ENCODE measurements at places on chromosomes 6 and 20.

GRCh38 chr20:57309544-57310115 lies 20.0 kb upstream of the SPO11 start:
- H3K27me3 ChIP-seq = peaks cover 51% of the 10 kb centered on the region
- H3K4me1 ChIP-seq = no peaks in the 10 kb centered on the region
- no peaks in the 10 kb centered on the region for H3K36me3 ChIP-seq
- no peak for DNase-seq
- no peak overlapping the region for H3K27ac ChIP-seq

DNA sequence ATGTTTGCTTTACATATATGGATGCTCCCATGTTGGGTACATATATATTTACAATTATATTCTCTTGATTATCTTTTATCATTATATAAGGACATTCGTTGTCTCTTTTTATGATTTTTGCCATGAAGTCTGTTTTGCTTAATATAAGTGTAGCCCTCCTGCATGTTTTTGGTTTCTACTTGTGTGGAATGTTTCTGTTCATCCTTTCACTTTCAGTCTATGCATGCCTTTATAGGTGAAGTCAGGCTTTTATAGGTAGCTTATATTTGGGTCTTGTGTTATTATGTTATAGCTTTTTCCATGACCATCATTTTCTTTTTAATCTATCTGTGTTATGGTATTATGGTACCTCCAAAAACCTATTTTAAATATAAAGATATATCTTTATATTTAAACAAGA lies 612.5 kb upstream of the HS3ST5 start:
- no peak overlapping the region for H3K27ac ChIP-seq
- no peaks in the 10 kb centered on the region for H3K27me3 ChIP-seq
- no peaks in the 10 kb centered on the region for H3K4me1 ChIP-seq
- no peak for DNase-seq

GRCh38 chr20:21874127-21874526 lies 168.7 kb downstream of the PAX1 start:
- H3K27me3 ChIP-seq = no peaks in the 10 kb centered on the region
- no peaks in the 10 kb centered on the region for H3K36me3 ChIP-seq
- no peaks in the 10 kb centered on the region for H3K4me1 ChIP-seq
- no peak for DNase-seq
- H3K4me3 ChIP-seq = no peak overlapping the region

GRCh38 chr20:43925215-43925614 lies 10.6 kb downstream of the TOX2 start:
- H3K27ac ChIP-seq = no peak overlapping the region
- peaks cover 30% of the 10 kb centered on the region for H3K27me3 ChIP-seq

GRCh38 chr20:59785986-59786795 lies 147.2 kb downstream of the SYCP2 start:
- DNase-seq = no peak
- no peak overlapping the region for H3K4me3 ChIP-seq
- peaks cover 1% of the 10 kb centered on the region for H3K27me3 ChIP-seq
- no peaks in the 10 kb centered on the region for H3K4me1 ChIP-seq
- no peaks in the 10 kb centered on the region for H3K36me3 ChIP-seq

- peaks cover 41% of the 10 kb centered on the region for H3K4me1 ChIP-seq
- H3K27me3 ChIP-seq = no peaks in the 10 kb centered on the region
- H3K4me3 ChIP-seq = peak overlapping the region; percentile 87
- peaks cover 26% of the 10 kb centered on the region for H3K36me3 ChIP-seq
- peak overlapping the region; percentile 94 for H3K27ac ChIP-seq
Measured at GRCh38 chr6:30686908-30687658, 638 bp upstream of the PPP1R18 start.

- H3K36me3 ChIP-seq = no peaks in the 10 kb centered on the region
- H3K4me1 ChIP-seq = peaks cover 6% of the 10 kb centered on the region
- H3K4me3 ChIP-seq = no peak overlapping the region
- H3K27ac ChIP-seq = no peak overlapping the region
- H3K27me3 ChIP-seq = no peaks in the 10 kb centered on the region
Measured at GRCh38 chr20:41476446-41476845, 109.8 kb upstream of the EMILIN3 start.
